Spinal cord (tissue), 10 donors: ENCODE measurements at places on chromosomes 4 and X.
A peak's percentile ranks its signal among the peaks of the same experiment; 100 is the strongest.

GRCh38 chr4:110292994-110293744 is 94.8 kb upstream of the ELOVL6 start:
- no peak overlapping the region for H3K27ac ChIP-seq
- H3K4me1 ChIP-seq, result no peaks in the 10 kb centered on the region
- no peaks in the 10 kb centered on the region for H3K36me3 ChIP-seq
- no peak for DNase-seq
- no peak overlapping the region for H3K4me3 ChIP-seq

GRCh38 chr4:25970226-25970675 is 56.2 kb downstream of the SMIM20 start:
- H3K36me3 ChIP-seq, result no peaks in the 10 kb centered on the region
- H3K4me3 ChIP-seq, result no peak overlapping the region
- peaks cover 18% of the 10 kb centered on the region for H3K4me1 ChIP-seq
- H3K27me3 ChIP-seq, result no peaks in the 10 kb centered on the region

DNA sequence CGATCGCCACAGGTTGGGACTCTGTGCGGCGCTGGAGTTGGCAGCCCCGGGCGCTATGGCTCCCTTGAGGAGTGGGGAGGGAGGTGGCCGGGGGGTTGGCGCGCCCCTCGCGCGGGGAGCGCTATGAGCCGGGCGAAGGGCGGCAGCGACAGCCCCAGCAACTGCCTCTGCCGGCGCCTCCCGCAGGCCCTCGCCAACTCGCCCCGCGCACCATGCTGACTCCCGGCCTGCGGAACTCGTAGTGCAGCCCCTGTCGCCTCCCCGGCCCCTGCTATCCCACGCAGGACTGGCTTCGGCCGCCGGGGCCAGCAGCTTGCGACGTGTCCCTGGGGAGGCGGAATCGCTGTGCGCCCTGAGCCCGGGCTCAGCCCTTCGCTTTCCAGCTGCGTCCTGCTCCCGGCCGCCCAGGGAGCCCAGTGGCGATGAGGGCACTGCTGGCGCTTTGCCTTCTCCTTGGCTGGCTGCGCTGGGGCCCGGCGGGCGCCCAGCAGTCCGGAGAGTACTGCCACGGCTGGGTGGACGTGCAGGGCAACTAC is 415 bp downstream of the SHISA3 start:
- peaks cover 68% of the 10 kb centered on the region for H3K27me3 ChIP-seq
- H3K4me1 ChIP-seq, result peaks cover 33% of the 10 kb centered on the region

DNA sequence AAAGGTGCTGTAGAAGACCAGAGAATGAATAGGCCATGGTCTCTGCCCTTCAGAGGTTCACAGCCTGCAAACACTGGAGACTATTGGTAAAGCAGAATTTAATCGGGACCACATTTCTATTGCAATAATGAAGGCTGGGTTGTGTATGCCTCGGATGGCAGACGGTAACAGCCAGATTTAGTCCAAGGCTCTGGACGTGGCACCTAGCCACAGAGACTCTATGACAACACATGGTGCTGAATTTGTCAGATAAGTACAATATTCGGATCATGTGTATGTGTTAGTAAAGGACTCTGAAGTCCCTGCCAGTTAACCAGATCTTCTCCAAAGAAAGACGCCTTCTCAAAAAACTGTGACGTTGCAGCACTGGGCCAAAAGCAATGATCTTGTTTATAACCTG is 129.0 kb downstream of the DCTD start:
- no peaks in the 10 kb centered on the region for H3K4me1 ChIP-seq
- no peaks in the 10 kb centered on the region for H3K36me3 ChIP-seq
- no peak overlapping the region for H3K27ac ChIP-seq
- DNase-seq, result no peak
- H3K4me3 ChIP-seq, result no peak overlapping the region
- no peaks in the 10 kb centered on the region for H3K27me3 ChIP-seq

- H3K27me3 ChIP-seq, result no peaks in the 10 kb centered on the region
- H3K4me1 ChIP-seq, result peaks cover 13% of the 10 kb centered on the region
- H3K36me3 ChIP-seq, result peaks cover 5% of the 10 kb centered on the region
- peak; percentile 12 for DNase-seq
- peak overlapping the region; percentile 69 for H3K4me3 ChIP-seq
Measured at GRCh38 chrX:48540028-48540375, 488 bp downstream of the TBC1D25 start.

DNA sequence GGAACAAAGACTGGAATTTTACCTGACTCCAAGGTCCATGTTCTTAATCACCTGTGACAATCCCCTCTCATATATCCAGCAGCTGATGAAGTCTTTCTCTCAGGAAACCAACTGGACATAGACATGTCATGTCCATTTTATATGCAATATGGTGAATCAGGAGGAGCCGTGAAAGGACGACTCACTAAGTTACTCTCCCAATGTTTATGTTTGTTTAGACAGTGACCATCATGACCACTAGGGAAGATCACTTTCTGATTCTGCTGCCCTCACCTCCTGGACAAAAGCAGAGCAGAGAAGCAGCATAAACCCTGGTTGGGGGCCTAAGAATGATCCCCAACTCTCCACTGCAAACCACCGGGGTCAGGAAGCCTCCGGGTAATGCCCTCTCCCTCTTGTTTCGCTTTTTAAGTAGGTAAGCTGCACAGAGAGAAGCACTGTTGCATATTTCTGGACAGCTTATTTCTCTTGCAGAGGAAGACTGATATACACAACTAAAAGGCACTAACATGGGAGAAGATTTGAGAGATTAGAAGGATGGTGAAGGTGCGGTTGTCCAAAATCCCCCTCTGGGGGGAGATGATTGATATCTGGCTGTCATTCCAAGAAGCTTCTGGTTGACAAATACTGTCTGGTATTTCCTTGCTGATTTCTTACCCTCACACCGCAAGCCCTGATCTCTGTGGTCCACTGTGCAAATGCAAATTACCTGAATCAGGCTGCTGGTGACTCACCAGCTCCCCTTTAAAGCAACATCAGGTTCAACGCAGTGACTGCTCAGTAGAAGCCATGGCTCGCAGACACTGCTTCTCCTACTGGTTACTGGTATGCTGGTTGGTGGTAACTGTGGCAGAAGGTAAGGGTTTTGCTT is at the start of gene ODAPH:
Gene ODAPH, plus strand, starts transcription at position 773 of the 871 bp plus-strand sequence. Its CDS starts 17 bp downstream, at position 790.
- no peak within 1 kb of the TSS for H3K4me3 ChIP-seq
- H3K36me3 ChIP-seq, result no peaks in the 10 kb centered on the region
- H3K4me1 ChIP-seq, result no peaks in the 10 kb centered on the region
- H3K27me3 ChIP-seq, result no peaks in the 10 kb centered on the region

- no peaks in the 10 kb centered on the region for H3K27me3 ChIP-seq
- H3K36me3 ChIP-seq, result no peaks in the 10 kb centered on the region
- H3K4me1 ChIP-seq, result no peaks in the 10 kb centered on the region
- no peak for DNase-seq
- H3K27ac ChIP-seq, result no peak overlapping the region
Measured at GRCh38 chrX:70613295-70613694, 168.7 kb downstream of the DLG3 start.

GRCh38 chrX:136064661-136065043 is 79.4 kb downstream of the SLC9A6 start:
- no peak overlapping the region for H3K27ac ChIP-seq
- DNase-seq, result no peak
- peaks cover 6% of the 10 kb centered on the region for H3K4me1 ChIP-seq
- no peak overlapping the region for H3K4me3 ChIP-seq

GRCh38 chr4:164924670-164925238 is 47.8 kb downstream of the APELA start:
- no peak overlapping the region for H3K27ac ChIP-seq
- H3K36me3 ChIP-seq, result no peaks in the 10 kb centered on the region
- no peaks in the 10 kb centered on the region for H3K4me1 ChIP-seq
- DNase-seq, result no peak
- no peaks in the 10 kb centered on the region for H3K27me3 ChIP-seq
- no peak overlapping the region for H3K4me3 ChIP-seq

DNA sequence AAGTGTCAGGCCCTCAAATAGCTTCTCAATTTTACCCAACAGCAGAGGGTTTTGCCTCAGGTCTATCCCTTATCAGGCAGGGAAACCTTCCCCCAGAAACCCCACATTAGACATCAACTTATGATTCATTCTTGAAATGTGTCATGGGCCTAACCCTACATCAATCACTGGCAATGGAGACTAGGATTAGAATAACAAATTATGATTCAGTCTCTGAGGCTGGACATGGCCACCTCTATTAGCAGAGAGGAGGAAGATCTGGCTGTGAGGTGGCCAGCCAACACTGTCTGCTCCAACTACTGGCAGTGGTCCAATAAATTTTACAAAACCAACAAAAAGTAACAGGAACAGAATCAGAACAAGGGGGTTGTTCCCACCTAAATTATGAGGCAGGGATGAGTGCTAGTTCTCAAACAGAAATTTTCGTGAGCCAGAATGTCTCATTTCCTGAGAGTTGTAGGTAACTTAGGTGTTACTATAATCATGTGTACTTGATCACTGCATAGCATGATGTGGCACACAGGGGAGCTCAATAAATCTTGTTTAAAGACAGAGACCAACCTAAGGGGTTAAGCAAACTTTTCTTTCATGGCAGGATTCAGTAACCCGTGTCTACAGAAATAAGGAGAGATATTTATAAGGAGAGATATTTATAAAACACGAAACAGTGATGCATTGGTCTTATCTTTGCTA is 126.8 kb downstream of the NFKB1 start:
- H3K36me3 ChIP-seq, result no peaks in the 10 kb centered on the region
- no peak overlapping the region for H3K4me3 ChIP-seq
- H3K27me3 ChIP-seq, result no peaks in the 10 kb centered on the region
- peaks cover 6% of the 10 kb centered on the region for H3K4me1 ChIP-seq

DNA sequence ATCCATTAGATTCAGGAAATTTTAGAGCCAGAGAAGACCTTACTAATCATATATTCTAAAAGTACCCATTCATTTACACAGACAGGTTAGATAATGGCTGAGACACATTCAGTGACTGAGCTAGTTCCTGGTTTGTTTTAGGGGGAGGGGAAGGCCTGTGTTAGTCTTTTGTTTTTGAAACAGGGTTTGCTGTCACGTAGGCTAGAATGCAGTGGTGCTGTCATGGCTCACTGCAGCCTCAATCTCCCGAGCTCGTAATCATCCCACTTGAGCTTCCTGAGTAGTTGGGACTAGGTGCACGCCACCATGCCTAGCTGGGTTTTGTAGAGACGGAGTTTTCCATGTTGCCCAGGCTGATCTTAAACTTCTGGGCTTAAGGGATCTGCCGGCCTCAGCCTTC is 10.1 kb downstream of the RBPJ start:
- no peaks in the 10 kb centered on the region for H3K36me3 ChIP-seq
- no peak for DNase-seq
- H3K27me3 ChIP-seq, result no peaks in the 10 kb centered on the region
- no peak overlapping the region for H3K4me3 ChIP-seq
- H3K4me1 ChIP-seq, result no peaks in the 10 kb centered on the region

DNA sequence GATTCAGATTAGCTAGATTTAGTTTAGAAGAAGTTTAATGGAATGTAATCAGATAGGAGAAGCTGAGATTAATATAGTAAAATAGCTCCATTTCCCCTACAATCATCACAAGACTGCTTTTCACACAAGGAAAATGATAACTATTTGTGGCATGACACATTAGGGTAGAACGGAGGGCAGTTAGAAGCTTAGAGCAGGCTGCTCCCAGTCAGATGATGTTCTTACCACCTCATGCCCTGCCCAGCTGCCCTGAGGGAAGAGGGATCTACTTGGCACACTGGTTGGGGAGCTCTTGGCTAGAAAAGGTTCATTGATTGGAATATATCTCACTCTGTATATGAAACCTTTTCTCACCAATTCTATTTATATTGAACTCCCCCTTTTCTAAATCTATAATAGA is 180.7 kb upstream of the IL15 start:
- H3K27ac ChIP-seq, result no peak overlapping the region
- H3K36me3 ChIP-seq, result no peaks in the 10 kb centered on the region
- H3K4me1 ChIP-seq, result no peaks in the 10 kb centered on the region
- H3K27me3 ChIP-seq, result no peaks in the 10 kb centered on the region

GRCh38 chr4:8639777-8640720 is 47.5 kb downstream of the CPZ start:
- no peak overlapping the region for H3K4me3 ChIP-seq
- no peaks in the 10 kb centered on the region for H3K4me1 ChIP-seq
- no peak for DNase-seq
- H3K27me3 ChIP-seq, result peaks cover 3% of the 10 kb centered on the region
- no peaks in the 10 kb centered on the region for H3K36me3 ChIP-seq

DNA sequence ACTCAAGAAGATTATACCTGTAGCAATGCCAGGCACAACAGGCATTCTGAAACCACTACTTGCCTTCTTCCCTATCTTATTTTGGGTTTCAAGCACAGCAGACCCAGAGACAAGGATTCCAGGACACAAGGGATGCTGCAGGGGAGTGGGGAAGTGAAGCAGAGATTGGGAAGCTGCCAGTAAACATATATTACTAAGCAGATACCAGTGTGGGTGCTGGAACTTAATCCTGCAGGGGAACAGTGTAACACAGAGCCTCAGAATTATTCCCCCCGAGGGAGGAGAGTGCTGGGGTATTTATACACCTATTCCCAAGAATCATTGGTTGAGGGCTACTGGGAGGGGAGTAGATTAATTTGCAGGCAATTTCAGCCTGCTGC is 33.3 kb upstream of the MAML3 start:
- H3K27me3 ChIP-seq, result no peaks in the 10 kb centered on the region
- H3K4me3 ChIP-seq, result no peak overlapping the region
- H3K4me1 ChIP-seq, result no peaks in the 10 kb centered on the region
- H3K27ac ChIP-seq, result no peak overlapping the region

DNA sequence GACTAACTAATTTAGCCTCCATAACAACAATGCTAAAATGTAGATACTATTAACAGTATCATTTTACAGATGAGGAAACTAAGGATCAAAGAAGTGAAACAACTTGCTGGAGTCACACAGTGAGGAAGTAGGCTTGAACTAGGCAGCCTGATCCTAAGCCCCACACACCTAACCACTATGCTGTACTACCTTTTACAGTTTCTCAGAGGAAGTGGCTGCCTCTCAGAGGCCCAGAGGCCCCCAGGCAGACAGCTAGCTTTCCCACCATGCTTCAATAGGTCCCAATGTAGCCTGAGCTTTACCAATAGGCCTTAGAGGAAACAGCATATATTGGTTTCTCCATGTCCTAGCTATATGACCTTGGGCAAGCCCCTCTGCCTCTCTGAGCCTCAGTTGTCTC is 69.4 kb upstream of the PJA1 start:
- H3K27me3 ChIP-seq, result no peaks in the 10 kb centered on the region
- H3K36me3 ChIP-seq, result no peaks in the 10 kb centered on the region

GRCh38 chr4:3208826-3209225 is 40.1 kb upstream of the MSANTD1 start:
- no peak for DNase-seq
- H3K4me1 ChIP-seq, result no peaks in the 10 kb centered on the region
- H3K36me3 ChIP-seq, result peaks cover 65% of the 10 kb centered on the region
- no peaks in the 10 kb centered on the region for H3K27me3 ChIP-seq

DNA sequence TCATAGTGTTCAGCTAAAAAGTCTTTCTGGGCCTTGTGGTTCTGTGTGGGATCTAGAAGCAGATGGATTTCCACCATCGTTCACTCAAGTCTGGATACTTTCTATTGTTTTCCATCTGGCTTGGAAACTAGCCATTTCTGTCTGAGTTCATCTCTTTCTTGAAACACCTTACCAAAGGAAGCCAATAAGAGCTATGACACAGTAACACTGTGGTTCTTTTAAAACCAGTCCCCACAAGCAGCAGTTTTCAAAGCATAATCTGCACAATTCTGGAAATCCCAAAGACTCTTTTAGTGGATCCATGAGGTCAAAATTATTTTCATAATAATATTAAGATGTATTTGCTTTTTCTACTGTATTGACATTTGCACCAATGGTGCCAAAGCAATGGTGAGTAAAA is 234.2 kb upstream of the TET2 start:
- H3K4me3 ChIP-seq, result no peak overlapping the region
- H3K4me1 ChIP-seq, result no peaks in the 10 kb centered on the region
- no peak overlapping the region for H3K27ac ChIP-seq
- no peak for DNase-seq
- H3K36me3 ChIP-seq, result no peaks in the 10 kb centered on the region

GRCh38 chr4:99856166-99856565 is 38.1 kb downstream of the LAMTOR3 start:
- no peak overlapping the region for H3K4me3 ChIP-seq
- no peak for DNase-seq
- no peaks in the 10 kb centered on the region for H3K4me1 ChIP-seq
- H3K27me3 ChIP-seq, result no peaks in the 10 kb centered on the region
